ENCODE measurements at places on chromosomes 6 and 20. TPM values are rescaled to one million over a fixed set of nuclear protein-coding genes. Genes with fewer than 3 reads are reported as not detected.

Gene TCF21
- 56.2 TPM for total RNA-seq

GRCh38 chr20:21235484-21236445 lies 67.4 kb upstream of the XRN2 start:
- peak; percentile 78 for DNase-seq

DNA sequence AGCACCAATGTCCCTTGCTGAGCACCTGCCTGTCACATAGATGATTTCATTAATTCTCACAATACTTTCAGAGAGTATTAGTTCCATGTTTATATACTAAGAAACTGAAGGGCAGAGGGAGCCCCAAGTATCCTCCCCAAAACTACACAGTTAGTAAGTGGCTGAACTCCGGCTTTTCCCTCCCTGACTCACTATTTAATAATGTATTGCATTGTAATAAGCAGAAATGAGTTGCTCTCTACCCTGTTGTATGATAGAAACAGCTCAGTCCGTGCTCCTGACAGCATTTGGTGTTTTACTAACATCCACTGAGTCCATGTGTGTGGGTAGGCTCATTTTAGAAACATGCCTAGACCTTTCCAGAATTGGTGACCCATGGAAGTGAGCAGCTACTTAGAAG lies 76.8 kb downstream of the OLIG3 start:
- DNase-seq = no peak

DNA sequence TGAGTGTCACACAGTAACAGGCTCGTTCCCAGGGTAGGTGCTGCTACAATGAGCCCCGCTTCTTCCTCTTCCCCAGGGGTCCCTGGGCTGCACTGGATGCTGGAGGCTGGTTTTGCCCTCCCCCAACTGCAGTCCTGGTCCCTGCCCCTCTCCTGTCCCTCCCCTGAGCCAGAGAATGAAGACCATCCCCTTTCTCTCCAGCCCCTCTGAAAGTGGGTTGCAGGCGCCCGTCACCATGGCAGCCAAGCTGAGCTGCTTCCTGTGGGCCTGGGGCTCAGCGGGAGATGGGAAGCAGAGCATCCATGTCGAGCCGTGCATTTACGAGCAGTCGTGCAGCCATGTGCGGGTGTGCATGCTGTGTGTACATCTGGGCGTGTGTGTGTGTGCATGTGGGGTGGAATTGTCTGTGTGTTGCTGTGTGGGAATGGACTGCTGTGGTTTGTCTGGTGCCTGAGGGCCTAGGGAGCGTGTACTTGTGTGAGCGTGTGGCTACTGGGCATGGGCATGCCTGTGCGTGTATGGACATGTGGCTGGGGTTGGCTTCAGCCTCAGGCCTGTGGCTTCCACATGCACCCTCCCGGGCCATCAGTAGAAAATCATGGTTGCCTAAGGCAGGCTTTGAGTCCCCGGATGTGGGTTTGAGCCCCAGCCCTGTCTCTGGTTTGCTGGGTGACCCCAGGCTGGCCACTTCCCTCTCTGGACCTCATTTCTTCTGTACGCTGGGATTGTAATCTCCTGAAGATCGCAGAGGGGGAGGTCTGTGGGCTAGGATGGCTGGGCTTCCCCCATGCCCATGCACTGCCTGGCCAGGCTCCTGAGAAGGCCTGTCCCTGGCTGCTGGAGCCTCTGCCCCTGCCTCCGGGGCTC lies 48.8 kb downstream of the SRC start:
- DNase-seq = no peak

DNA sequence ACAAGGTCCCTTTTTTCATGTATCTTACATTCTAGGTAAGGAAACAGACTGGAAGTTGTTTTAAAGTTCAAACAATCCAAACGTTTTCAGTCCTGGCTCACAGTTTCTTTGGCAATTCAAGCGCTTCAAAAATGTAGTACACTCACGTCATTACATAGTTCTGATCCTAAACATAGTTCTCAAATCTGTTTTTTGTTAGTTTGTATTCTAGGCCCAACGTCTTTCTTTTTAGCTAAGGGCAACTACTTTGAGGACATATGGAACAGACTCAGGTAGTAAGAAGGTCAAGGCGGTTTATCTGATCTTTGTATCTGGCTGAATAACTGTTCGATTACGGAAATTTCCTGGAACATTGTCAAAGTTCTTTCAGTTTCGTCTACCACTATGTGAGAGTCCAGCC lies 36.9 kb upstream of the PLCB4 start:
- no peak for DNase-seq

GRCh38 chr6:45590226-45590625 lies 212.5 kb upstream of the SUPT3H start:
- DNase-seq = no peak

- no peak for DNase-seq
Observed at GRCh38 chr6:3912361-3913076, 63.3 kb downstream of the FAM50B start.

DNA sequence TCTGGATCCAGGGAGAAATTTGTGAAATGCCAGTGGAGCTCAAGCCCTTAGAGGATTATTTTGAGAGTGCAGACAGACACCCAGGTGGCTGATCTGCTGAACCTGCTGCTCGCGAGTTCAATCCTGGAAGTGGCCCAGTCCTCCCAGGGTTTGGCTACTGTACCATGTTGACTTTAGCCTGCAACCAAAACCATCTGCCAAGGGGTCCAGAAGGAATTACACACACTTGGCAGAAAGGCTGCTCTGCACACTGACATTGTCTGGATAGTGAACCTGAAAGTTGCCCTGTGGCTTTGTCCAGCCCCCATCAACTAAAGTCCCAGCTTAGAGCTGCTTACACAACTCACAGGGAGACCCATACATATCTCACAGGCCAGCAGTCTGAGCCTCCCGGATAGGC lies 21.6 kb upstream of the PI3 start:
- no peak for DNase-seq

Gene ULBP3
- 3.8 TPM for total RNA-seq

Measured in upper lobe of right lung (tissue), 1 donor.